ENCODE measurements at places on chromosomes 6 and 20.

DNA sequence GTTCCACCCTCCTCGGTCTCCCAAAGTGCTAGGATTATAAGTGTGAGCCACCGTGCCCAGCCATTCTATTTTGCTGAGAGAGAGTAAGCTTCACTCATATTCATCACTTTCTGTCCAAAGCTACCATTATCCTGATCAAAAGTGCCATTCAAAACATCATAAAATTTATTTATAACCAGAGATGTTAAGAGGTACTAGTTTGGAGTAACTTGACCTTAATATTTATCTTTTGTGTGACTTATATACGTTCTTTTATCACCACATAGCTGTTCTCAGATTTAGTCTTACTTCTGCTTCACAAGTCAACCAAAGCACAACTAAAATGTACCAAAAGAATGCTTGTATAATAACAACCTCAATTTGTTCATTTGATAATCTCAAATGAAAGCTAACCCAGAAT lies 18.1 kb downstream of the AKIRIN2 start:
- no peak for DNase-seq

DNA sequence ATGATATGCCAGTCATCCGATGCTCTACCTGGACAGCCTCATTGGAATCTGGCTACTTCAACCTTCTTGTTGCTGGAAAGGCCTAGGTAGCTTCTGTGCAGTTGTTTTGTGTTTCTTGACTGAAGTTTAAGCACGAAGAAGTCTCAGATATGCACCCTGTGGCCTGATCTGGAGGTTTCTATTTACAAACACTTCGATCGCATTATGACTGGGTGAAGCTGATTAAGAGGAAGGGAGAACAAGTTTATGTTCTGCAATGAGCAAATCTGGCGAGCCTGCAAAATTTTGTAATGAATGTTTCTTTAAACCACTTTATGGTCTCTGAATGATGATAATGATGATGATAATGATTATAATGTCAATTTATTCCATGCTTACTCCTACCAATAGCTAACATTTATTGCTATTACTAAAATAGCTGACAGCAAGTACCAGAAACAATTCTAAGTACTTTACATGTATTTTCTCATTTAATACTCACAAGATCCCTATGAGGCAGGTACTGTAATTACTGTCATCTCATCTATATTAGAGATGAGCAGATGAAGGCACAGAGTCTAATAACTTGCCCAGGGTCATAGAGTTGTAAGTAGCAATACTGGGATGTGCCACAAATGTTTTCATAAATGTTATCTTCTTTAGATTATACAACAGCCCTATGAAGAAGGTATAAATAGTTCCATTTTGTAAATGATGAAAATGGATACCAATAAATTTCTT lies 126.1 kb upstream of the UST start:
- no peak for DNase-seq

- no peak for DNase-seq
These were observed 113.6 kb downstream of the DHX35 start for GRCh38 chr20:39075731-39076130.

DNA sequence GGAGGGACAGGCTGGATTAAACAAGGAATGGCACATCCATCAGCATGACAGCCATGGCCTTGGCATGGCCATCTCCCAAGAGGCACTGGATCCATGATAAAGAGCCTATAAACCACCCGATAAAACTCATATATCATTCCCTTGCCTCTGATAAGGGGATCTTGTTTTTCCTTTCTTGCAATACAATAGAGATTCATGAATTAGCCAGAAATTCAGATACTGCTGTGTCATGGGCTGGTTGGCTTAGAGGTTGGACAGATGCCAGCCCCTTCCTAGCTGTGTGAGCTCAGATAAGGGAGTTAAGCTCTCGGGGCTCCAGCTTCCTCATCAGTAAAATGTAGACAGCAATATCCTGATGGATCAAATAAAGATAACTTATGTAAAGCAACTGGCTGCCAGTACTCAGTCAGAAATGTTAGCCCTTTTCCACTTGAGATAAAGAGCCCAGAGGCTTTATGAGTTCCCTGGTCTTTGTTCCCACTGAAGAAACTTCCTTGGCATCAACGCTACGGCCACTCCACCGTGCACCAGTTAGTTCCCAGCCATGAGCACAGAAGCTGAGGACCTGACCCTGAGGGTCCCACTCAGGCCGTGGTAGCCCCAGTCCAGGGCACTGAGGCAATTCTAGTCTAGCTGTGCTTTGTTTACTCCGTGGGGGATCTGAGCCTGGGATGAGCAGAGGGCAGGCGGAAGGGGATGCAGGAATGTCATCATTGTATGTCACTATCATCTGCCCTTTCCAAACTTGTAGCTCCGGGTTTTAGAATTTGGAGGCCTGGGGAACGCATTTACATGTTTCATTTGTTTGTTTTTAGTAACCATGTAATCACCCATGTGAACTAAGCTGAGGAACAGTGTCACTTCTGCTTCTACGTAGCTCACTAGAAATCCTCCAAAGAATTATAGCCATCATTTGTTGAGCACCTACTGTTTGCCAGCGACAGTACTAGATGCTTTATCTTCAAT lies 67.2 kb upstream of the TBC1D7 start:
- no peak for DNase-seq

- no peak for DNase-seq
These were observed 106.4 kb downstream of the PPP1R14C start for GRCh38 chr6:150249261-150249660.

DNA sequence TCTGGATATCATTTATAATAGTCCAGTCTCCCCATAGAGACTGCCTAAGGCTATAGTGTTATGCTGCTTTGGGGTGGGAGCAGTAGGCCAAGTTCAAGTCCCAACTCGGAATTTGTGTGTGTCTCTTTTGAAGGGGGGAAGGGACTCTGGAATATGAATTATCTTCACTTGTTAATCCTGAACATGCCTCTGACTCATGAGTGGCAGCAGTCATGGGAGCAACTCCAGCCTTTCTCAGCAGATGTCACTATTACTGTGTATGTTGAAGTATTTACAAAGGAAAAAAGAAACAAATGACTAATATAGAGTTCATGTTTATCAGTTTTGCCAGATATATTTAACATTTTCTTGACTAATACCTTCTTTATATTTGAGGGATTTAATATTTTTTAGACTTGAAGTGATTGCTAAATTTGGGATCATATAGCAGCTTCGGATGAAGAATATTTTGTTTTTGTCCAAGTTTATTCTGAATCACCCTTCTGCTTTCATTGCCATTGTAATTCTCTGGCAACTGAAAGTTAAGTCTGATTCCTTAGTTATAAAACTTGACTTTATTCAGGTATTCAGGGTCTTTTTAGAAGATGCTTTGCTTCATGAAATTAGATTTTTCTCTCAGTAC lies 23.4 kb downstream of the FAM217A start:
- no peak for DNase-seq

DNA sequence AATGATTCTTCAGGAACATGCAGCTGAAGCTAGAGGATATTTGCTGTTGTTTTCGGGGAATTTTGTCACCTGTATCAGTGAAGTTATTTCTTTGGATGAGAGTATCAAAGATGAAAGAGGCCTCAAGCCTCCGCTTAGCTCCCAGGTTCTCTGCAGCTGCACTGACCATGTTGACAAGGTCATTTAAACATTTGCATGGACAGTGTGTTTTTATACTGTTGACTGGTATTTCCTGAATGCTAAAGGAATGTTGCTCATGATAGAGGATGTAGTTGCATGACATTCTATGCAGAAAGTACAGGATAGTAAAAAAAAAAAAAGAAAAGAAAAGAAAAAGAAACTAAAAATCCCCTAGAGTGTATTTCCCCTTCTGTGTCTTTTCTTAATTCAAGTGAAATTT lies 165.6 kb upstream of the LAMP5 start:
- no peak for DNase-seq

DNA sequence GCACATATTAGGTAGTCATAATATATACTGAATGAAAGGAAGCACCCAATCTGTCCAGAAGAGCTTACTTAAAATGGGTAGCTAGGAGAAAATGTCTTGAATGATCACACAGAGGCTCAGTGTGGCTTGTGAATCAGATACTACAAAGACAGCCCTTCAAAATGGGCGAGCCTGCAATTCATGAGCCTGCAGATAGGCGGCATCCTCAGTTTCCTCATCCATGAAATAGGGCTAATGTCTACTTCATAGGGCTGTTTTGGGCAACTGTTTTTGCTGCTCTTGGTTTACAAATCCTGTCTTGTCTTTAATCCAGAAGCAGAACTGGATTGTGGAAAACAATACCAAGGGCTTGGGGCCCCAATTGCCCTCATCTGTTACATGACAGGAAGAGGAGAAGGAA lies 129.3 kb upstream of the KCNK16 start:
- DNase-seq: no peak

DNA sequence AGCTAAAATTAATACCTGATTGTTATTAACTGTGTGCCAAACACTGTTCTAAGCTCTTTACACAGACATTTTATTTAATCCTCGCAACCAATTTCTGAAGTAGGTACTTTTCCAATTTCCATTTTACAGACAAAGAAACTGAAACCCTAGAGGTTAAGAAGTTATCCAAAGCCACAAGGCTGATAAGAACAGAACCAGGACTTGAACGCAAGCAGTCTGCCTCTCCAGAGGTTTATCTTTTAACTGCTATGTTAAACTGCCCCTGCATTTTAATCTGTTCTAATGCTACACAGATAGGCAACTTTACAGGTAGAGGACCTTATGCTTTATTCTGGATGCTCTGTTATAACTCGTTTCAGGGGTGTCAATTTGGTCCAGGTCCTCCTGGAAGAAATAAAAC lies 118.2 kb downstream of the SLC16A10 start:
- no peak for DNase-seq

GRCh38 chr20:63381781-63382431 lies 20.8 kb upstream of the CHRNA4 start:
- no peak for DNase-seq

DNA sequence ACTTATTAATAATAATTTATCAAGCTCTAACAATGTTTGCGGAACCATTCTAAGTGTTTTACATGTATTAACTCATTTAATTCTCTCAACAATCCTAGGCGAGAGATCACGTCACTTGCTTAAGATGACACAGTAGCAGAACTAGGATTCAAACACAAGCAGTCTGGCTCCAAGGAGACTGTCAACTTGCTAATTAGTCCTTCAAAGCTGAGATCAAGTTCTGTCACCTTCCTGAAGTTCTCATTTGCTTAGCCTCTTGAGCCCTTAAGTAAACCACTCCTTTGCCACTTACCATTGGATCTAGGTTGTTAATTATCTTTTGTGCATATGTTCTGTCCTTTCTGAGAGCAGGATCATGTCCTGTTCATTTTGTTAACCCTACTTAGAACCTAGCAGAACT lies 14.1 kb downstream of the FKBP5 start:
- no peak for DNase-seq

- DNase-seq: no peak
These were observed 7.9 kb downstream of the EXOC2 start for GRCh38 chr6:684831-685636.

GRCh38 chr6:161128680-161129196 lies 137.2 kb downstream of the MAP3K4 start:
- DNase-seq: no peak

DNA sequence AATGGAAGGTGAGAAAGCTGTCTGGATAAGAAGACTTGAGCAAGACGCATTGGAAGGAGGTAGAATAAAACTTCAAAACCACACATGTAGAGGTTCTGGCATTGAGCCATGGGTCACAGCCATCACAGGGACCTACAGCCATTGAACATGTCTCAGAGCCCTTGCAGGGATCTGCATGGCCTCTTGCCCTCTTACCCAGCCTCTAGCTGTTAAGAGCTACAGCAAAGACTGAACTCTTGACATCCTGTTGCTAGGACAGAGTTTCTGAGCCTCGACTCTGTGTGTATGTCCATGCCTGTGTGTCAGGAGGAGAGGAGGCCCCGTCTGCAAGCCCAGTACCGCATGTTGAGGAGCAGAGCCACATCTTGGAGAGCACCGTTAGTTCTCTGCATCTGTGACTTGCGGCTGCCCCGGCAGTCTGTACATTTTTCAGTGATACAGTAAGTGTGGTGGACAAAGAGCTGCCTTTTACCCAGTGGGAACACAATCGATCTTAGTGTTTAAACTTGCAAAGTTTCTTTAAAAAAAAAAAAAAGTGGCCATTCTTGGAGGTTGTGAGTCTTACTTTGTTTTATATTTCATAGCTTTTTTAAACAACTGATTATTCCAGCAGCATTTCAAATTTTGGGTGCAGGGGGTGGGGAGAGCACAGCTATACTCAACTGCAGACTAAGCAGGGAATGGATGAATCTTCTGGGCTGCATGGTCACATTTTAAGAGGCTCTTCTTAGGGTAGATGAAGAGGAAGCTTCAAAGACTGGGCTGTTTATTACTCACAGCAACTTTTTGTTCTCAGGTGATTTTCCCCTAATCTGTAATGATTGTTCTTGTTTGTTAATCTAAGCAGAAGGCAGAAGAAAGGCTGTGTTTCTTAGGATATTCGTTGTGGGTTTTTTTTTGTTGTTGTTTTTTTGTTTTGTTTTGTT lies 88.5 kb downstream of the TBC1D7 start:
- DNase-seq: no peak

- DNase-seq: no peak
These were observed 30.4 kb downstream of the CD40 start for GRCh38 chr20:46148313-46149208.

- DNase-seq: no peak
These were observed 4.0 kb upstream of the FRK start for GRCh38 chr6:116064666-116065065.

DNA sequence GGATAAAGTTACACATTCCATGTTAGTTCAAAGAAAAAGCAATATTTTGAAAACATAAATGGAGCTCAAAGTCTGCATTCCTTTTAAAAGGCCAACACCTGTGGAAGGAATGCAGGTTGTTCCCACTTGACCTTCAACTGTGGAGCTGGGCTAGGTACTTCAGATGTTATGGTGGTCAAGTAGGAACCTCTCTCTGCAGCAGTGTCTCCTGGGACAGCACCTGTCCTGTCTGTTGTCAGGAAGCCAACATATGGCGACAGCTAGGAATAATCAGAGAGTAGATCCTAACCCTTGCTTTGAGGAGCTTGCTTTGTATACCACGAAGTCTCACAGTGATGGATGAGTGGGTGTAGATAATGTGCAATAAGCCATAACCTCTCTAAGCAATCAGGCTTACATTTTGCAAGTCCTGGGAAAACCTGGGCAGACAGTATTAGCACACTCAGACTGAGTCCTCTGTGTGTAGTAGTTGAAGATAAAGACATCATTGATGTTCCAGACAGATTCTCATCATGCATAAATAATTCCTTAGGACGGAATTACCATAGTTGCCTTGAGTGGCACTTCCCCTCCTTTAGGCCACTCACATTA lies 347.5 kb downstream of the PRL start:
- DNase-seq: no peak

GRCh38 chr6:82015043-82015442 lies 232.5 kb downstream of the IBTK start:
- no peak for DNase-seq

DNA sequence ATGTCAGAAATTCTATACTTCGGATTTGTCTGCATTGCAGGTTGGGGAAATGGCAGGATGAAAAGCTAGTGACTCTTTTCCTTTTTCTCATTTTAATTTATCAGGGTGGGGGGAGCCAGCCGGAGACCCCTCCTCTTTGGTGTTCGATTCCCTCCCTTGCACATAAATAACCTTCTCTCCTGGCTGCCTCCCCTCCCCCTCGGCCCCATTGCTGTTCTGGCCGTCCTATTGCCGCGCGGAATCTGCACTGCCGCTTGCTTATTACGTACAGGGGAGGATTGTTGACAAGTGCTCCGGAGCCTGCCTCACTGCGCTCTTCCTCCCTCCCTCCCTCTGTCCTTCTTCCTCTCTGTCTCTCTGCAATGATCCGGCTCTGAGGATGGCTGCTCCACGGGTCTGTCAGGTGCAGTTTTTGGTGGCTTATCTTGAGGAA lies 154.7 kb downstream of the JARID2 start:
- DNase-seq: no peak

GRCh38 chr6:6556738-6557503 lies 31.6 kb upstream of the LY86 start:
- DNase-seq: peak; percentile 54

GRCh38 chr6:15356179-15356578 lies 110.3 kb downstream of the JARID2 start:
- DNase-seq: no peak
